H54 (cell line): ENCODE measurements at places on chromosomes 3 and 15.

GRCh38 chr3:51896607-51897305, 6.4 kb downstream of the IQCF1 start:
- no peak for DNase-seq

DNA sequence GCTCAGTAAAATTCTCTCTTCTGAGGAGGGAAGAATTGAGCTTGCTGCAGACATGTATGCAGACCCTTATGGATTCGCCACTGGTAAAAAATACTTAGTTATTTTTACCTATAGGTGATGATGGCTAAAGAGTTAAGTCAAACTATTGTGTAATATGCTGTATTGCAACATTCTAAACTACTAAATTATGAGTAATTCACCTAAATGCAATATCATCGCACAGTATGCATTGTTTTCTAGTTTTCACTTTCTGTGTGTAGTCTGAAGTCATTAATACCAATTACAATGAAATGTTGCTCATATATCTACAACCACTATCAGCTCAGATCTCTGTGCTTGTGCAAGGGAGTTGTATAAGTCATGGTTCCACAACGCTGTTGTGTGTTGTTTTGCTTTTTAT, 48.7 kb upstream of the ROBO2 start:
- DNase-seq, result no peak

DNA sequence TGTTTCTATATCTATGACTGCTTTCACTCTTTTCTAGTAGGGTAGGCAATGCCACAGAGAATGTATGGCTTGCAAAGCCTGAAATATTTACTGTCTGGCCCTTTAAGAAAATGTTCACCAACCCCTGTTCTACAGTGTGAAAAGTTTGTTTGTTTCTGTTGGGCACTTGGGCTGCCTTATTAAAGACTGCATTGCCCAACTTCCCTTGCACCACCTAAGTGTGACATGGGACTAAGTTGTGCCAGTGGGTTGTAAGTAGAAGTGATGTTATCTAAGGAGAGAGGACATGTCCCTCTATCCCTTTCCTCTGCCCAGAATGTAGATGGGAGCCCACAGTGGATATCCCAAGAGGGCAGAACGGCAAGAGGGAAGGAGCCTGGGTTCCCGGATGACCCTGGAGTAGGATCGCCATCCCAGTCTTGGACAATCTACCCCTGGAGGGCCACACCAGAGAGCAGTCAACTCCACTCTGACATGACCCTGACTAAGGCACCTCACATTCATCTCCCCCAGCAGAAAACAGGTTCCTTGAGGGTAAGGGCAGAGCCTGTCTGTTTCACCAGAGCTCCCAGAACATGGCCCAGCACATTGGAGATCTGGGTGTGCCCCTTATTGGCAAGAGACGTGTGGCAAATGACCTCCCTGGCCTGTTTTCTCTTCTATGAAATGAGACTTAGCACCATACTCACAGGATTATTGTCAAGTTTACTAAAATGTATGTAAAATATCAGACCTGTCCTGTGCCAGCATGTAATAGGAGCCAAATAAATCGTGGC, 138.8 kb downstream of the SMAD6 start:
- no peak for DNase-seq

DNA sequence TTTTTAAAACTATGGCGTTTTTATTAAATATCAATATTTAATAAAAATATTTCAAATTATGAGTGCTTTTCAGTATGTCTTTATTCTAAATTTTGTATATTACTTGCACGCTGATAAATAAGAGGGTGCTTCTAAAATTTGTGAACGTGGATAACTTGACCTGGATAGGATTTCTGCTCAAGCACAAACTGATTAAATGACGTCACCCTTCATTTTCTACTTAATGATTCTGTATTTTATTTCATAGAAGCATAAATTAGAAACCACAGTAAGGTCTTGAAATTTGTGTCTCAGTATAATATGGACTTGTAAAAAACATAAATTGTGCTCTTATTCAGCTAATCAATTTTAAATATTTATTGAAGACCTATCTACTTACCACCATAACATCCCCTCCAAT, 903.7 kb downstream of the ROBO2 start:
- no peak for DNase-seq

DNA sequence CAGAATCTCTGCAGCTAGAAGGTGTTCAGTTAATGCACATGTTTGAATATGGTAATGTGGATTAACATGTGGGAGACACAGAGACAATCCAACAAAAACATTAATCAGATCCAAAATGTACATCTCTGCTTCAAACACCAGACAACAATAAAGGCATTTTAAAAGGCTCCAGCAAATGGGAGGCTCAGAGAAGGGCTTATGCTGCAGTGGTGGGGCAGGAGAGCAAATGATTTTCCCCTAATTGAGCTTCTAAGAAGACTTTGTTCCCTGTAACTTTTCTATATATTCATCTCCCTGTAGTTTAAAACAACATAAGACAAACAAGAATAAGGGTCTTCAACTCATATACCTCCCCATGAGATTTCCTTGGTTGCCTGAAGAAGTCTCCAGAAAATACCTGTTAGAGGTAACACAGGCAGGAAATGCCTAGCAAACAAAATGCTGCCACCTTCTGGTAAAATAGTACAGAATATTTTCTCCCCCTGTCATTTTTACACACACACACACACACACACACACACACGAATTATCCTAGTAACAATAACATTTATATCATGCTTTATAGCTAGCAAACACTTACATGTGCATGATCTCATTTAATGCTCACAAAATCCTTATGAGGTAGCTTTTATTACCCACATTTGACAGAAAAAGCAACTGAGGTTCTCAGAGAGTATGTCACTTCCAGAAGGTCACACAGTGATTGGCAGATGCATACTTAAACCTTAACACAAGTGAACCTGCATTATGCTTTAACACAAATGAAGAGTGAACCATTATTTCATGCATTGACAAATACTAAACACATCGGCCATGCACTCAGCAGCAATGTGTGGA, 123.4 kb upstream of the MB21D2 start:
- no peak for DNase-seq

DNA sequence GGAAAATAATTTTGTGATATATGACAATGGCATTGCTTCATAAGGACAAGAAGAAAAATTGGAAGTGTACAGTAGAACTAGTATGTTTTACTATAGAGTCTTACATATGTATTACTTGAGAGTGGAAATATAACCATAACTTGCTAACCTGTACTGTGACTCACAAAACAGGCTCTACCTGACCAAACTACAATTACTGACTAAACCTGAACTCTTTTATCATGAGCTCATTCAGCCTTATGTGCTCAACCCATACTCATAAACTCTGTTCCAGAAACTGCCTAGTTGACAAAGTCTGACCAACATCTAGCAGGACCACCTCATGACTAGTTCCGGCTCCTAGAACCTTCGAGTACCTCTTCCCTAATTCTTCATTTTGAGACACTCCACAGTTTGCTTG, 6.3 kb downstream of the CDIN1 start:
- DNase-seq, result no peak

DNA sequence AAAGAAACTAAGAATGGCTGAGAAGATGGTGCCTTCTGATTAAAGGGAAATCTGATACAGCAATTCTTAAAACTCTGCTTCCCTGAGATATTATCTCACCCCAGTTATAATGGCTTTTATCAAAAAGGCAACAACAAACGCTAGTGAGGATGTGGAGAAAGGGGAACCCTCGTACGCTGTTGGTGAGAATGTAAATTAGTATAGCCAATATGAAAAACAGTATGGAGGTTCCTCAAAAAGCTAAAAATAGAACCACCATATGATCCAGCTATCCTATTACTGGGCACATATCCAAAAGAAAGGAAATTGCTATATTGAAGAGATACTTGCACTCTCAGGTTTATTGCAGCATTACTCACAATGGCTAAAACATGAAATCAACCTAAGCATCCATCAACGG, 65.1 kb downstream of the GOLIM4 start:
- no peak for DNase-seq

DNA sequence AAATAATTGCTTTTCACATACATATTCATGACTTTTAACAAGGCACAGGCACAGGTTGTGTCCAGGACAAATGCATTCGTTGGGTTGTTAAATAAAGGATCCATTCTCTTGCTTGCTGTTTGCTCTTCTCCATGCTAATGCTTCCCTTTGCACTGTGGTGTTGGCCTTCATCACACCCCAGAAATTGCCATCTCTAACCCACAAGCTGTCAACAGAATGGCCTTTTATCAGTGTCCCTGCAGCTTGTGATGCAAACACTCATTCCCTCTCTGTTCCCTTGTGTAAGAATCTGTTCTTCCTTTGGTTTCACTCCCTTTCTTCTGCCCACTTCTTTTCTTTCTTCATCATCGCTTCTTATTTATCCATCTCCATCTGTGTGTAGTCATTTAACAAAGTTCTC, 72.2 kb downstream of the SLC7A14 start:
- DNase-seq, result no peak

- DNase-seq, result no peak
Observed at GRCh38 chr3:196255776-196256175, 31.8 kb downstream of the PCYT1A start.

DNA sequence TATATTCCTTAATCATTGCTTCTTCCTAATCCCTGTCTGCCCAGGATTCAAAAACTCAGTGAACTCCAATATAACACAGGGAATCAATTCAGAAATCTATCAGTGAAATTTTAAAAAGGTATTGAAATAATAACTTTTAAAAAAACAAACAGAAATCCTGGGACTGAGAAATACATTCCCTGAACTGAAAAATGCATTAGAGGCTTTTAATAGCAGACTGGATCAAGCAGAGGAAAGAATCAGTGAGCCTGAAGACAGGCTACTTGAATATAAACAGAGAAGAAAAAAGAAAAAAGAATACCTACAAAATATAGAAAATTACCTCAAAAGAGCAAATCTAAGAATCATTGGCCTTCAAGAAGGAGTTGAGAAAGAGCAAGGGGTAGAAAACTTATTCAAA, 54.7 kb downstream of the CEP70 start:
- DNase-seq, result no peak

DNA sequence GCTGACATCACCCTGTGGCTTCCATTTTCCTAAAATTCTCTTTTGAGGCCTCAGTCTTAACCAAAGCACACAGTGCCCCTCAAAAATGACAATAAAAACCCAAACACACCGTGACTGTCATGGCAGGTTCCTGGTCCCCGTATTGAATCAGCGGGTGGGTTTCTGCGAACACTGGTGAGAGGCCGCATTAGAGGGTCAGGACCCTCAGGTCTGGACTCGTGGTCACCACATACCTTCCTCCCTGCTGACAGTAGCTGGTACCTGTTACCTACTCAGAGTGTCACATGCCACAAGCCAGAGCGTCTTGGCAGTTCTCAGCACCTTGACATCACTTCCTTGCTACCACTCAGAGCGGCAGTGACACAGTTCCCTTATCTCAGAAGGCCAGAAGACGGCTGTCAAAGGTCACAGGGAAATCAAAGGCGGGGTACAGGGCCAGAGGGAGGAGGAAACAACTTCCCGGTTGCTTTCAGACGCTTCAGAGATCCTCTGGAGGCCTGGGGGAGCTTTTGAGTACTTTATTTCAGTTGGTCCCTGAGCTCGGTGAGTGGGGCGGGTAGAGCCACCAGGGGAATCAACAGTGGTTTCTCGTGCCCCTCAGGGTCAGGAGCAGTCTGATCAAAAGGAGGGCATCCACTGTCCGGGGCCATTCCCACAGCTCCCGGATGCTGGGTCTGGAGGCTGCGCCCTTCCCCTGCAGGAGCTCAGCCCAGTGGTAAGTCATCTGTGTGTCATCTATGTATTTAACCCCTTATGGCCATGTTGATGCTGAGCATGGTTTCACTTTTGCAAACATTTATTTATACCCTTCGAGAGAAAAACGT, at the start of the genes CCR5AS and CCRL2:
CCR5AS (minus strand) TSS at position 279 of the 824 bp plus-strand sequence.
CCRL2 (plus strand) TSS at position 472 of the 824 bp plus-strand sequence. CDS start 821 bp downstream, outside the sequence.
- peak; percentile 82 for DNase-seq

- DNase-seq, result no peak
Observed at GRCh38 chr3:185912929-185913901, 24.6 kb downstream of the TRA2B start.

DNA sequence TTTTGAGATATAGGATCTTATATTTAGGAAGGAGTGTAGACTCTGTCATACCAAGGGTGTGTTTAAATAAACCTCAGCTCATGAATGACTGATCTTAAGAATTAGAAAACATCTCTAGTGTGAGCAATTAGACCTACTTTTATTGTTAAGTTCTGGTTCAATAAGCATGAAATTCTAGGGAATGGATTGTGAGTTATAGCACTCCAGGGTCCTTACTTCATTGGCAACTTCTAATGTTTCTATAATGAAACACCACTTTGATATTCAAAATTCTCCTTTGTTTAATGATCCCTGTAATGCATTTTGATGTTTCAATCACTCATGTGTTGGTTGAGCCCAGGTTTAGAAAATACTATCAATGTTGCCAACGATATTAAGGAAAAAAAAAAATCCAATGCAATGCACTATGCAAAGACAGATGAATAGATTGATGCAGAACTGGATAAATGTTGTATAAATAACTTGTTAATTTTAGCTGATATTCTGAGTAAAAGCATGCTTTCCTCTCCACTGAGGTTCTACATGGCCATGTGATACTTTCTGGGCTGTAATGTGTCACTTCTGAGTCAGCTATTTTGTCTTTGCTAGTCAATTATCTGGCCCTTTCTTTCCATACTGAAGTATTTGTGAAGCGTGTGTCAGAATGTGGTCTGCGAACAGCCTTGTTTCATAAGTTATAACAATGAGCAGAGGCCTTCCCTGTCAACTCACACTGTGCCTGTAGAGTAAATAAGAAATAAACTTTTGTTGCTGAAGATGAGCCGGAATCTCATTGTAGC, 1035.9 kb downstream of the PLOD2 start:
- no peak for DNase-seq

DNA sequence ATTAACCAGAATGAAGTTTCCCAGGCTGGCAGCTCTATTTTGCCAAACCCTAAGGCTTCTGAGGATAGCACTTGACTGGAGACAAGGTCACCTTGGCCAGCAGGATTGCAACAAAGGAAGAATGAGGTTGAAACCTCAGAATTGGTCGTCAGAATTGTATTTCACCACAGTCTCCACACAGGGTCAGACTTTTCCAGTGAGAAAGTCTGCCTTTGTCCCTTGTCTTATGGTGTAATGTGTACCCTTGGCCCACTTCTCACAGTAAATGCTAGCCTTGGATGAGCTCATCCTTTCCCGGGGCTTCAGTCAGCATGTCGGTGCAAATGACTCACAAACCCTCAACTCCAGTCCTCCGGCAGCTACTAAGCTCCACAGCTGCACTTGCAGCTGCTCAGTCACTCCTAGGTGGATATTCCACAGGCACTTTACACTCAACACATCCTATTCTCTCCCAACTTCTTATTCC, 19.7 kb downstream of the SSR3 start:
- peak; percentile 63 for DNase-seq
